ENCODE measurements at places on chromosomes 5 and 9. TPM values are rescaled to one million over a fixed set of nuclear protein-coding genes. Genes with fewer than 3 reads are reported as not detected.

PCDHB12 gene
- polyA plus RNA-seq, result 0.58 TPM

SPINK4 gene
- not detected for polyA plus RNA-seq

SOHLH1 gene
- not detected for polyA plus RNA-seq

SOX30 gene
- polyA plus RNA-seq, result 0.04 TPM

GDNF gene
- polyA plus RNA-seq, result not detected

DNA sequence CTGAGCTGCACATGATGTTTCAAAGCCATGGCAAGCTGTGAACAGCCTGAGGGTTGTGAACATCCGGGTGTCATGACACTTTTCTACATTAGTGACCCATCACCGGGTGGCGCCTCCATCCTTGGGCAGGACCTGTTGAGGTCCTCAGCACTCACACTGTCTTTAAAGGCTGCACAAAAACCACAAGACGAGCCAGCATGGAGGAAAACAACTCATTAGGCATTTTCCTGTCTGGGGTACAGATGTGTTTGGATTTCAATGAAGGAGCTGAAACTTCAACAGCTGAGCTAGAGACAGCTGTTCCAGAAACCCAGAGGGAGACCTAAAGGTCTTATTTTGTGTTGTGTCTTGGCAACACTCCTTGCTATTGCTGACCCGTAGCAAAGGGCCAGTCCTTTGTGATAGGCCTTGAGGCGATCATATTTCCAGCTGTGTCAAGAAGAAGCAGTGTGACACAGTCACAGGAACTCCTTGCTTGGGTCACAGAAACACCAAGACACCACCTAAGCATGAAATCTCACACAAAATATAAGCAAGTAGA lies 151.8 kb upstream of the VLDLR start:
- peak; percentile 23 for DNase-seq
- peak overlapping the region; percentile 3 for H3K27ac ChIP-seq
- H3K36me3 ChIP-seq, result no peaks in the 10 kb centered on the region
- H3K4me1 ChIP-seq, result no peaks in the 10 kb centered on the region
- no peaks in the 10 kb centered on the region for H3K27me3 ChIP-seq
- no peak overlapping the region for H3K4me3 ChIP-seq

DNA sequence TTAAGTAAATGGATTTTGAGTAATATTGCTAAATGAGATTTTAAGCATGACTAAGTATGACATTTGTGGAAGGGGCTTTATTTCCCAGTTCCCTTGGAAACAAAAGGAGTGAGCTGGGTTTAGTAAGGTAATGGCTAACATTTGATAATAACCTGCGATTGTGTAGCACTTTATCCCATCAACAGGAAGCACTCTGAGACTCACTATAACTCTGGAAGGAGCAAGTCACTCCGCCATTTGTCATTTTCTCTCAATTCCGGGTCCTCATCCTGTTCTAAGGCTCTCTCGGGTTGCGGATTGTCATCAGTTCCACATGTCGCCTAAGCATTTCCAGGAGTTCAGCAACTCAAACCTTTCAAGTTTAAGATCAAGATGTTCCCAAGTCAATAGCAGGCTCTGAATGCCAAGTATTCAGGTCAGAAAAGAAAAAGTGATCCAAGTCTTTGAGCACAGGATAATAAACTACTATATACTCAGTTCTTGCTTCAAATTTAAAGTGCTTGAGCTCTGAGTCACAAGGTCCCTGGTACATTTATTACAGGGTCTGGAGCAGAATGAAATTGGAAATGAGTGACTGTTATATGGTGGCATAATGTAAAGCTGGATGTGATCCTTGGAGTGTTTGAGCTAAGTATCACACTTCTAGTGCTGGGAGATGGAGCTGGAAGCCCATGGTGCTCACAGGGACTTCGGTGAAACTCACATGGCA lies 39.3 kb downstream of the CAPSL start:
- no peaks in the 10 kb centered on the region for H3K4me1 ChIP-seq
- H3K36me3 ChIP-seq, result no peaks in the 10 kb centered on the region

GRCh38 chr9:124202447-124202971 lies 55.2 kb upstream of the NEK6 start:
- no peaks in the 10 kb centered on the region for H3K36me3 ChIP-seq
- no peaks in the 10 kb centered on the region for H3K27me3 ChIP-seq
- peak; percentile 34 for DNase-seq
- no peak overlapping the region for H3K27ac ChIP-seq
- H3K4me3 ChIP-seq, result no peak overlapping the region
- no peaks in the 10 kb centered on the region for H3K4me1 ChIP-seq

Measured in heart right ventricle (tissue), 16 donors.